Mesothelial cell of epicardium (in vitro differentiated cells): ENCODE measurements at places on chromosomes 2 and 18. TPM values are rescaled to one million over a fixed set of nuclear protein-coding genes. Genes with fewer than 3 reads are reported as not detected.

DNA sequence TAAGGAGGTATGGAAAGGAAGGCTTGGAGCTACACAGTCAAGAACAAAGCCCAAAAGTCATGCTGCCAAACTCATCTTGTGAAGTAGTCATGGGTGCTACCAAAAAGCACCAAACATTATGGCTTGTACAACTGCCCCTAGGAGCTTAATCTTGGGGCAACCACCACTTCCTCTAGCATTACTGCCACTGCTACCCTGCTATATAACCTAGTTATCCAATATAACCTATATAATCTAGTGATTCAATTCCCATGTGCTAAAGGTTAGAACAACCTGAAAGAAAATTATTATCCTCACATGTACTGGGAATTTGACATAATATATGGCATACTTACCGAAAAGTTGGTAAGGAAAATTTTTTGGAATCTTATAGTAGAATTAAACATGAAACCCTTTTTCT lies 102.6 kb upstream of the RBBP8 start:
- DNase-seq = no peak

- DNase-seq = no peak
Observed at GRCh38 chr2:76752506-76752905, 769.7 kb downstream of the LRRTM4 start.

DNA sequence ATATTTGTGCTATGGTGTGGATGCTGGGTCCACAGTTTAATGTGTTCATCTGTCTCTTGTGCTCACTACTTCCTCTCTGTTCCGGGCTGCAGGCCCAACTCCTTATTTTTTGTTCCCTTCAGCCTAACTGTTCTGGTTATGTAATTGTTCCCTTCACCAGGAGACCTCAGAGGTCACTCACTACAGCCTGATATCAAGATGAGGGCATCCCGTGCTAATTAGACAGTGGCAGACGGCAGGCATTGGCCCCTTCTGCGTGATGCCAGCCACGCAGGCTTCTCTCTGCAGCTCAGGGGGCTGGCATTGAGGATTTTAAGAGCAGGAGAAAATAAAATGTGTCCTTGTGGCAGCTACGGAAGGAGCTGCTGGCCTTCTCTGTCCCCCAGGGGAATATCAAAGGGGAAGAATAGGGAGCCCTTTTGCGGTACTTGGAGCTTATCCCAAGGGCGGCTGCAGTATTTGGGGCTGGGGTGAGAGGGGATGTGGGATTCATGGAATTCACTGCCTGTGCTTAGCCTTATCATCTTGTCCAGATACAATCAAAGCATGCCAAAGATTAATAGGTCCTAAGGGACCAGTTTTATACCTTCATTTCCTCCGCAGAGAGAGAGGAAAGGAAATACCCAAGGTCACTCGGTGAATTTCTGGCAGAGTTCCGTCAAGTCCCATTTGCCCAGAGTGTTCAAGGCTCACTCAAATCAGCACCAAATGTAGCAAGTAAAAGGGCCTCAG lies 53.3 kb upstream of the TRIB2 start:
- no peak for DNase-seq

DNA sequence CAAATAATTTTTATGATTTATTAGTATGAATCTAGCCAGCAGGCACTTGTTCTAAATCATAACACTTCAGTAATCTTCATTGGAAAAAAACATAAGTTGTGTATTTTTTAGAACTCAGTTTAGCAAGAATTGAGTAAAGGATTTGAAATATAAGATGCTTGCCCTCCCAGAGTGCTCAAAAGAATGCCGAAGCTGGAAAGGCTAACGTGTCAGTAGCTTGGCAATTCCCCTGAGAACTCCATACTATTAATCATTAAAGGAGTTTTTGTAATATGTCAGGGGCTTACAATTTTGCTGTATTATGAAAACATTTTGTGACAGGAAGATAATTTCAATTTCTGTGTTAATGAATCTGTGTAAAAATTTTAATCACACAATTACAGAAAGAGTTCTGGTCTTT lies 122.7 kb downstream of the GULP1 start:
- DNase-seq = no peak

- no peak for DNase-seq
Observed at GRCh38 chr2:29033656-29034055, 40.7 kb downstream of the PCARE start.

- no peak for DNase-seq
Observed at GRCh38 chr2:3634596-3635121, 23.3 kb upstream of the ALLC start.

DNA sequence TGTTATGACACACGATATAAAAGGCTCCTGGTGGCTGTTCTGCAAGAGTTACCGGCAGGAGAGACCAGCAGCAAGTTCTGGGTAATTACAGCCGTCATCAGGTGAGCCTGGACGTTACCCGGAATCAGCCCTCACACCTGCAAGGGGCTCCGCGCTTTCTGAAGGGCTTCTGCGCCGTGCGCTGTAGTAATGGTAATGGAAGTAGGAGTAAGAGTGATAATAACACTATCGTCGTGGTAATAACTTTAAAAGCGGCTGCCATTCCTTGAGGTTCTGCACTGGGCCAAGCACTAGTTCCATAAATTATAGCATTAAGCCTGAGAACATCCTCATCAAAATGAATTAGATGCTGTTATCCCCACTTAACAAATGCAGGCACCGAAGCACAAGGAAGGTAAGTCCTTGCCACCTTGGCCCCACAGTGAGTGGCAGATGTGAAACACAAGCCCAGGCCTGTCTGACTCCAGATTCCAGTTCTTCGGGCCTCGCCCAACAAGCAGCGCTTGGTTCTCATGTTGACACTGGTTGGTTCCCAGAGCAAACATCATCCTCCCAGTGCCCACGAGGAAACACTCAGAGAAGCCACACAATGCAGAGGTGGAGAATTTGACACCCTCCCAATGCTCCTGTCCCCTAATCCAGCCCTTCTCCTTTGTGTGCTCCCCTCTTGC lies 205.2 kb downstream of the EIPR1 start:
- DNase-seq = no peak

GRCh38 chr2:175726223-175726622 lies 275.8 kb downstream of the LNPK start:
- no peak for DNase-seq

- DNase-seq = no peak
Observed at GRCh38 chr2:42243297-42243696, 74.1 kb downstream of the EML4 start.

- no peak for DNase-seq
Observed at GRCh38 chr2:67899187-67899586, 163.6 kb downstream of the C1D start.

AMER3 gene
- not detected in 3 replicates for total RNA-seq

- no peak for DNase-seq
Observed at GRCh38 chr18:13570216-13570615, 156.1 kb downstream of the FAM210A start.

CROCC2 gene
- 0.16 to 0.32 TPM (median 0.16 TPM) in 3 replicates for total RNA-seq

DNA sequence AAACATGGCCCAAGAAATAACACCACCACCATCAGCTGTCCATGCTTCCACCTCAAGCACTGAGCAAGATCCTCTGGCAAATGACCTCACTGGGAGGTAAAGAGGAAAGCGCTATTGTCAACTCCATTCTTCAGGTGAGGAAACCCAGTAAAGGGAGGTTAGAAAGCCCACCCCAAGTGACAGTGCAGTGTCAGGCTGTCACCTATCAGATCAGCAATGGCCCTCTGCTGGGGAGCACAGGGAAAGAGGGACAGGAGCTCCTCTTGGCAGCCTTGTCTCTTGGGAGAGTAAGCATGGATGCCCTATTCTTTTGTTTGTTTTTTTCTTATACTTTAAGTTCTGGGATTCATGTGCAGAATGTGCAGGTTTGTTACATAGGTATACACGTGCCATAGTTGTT lies 104.3 kb upstream of the DAPL1 start:
- DNase-seq = no peak

GRCh38 chr2:227367427-227367795 lies 11.7 kb downstream of the TM4SF20 start:
- DNase-seq = no peak

LRRC30 gene
- not detected in 3 replicates for total RNA-seq

DNA sequence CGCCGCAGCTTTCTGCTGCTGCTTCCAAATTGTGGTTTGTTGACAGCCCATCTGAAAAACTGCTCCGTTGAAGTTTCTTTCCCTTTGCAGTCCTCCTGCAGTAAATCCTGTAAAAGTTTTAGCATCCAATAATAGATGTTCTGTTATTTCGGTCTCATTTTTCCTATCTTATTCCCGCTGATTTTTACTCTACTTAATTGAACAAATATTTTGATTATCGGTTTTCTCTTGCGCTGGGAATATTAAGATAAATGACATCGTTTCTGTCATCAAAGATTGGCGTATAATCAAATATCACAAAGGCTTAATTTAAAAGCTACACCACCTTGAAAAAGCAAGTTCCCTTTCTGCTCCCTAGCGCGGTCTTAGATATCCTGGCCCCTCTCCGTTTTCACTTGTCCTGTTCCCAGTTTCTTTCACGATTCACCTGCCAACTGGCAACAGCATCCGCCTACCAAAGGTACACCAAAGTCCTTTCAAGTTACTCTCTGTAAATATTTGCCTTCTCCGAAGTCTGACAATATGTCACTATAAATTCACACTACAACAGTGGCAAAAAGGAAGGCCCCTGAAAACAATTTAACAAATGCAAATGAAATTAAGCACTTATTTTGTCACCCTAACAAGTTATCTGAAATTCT lies 1.0 kb upstream of the STRN start:
- no peak for DNase-seq

GRCh38 chr18:21272016-21272579 lies 30.1 kb downstream of the GREB1L start:
- DNase-seq = no peak

TMEM163 gene
- total RNA-seq = 0.29 to 0.47 TPM in 2 of 3 replicates, not detected in the other

- no peak for DNase-seq
Observed at GRCh38 chr2:128308284-128308731, 10.4 kb downstream of the HS6ST1 start.

PTPRN gene
- 0.33 to 0.50 TPM (median 0.38 TPM) in 3 replicates for total RNA-seq

DNA sequence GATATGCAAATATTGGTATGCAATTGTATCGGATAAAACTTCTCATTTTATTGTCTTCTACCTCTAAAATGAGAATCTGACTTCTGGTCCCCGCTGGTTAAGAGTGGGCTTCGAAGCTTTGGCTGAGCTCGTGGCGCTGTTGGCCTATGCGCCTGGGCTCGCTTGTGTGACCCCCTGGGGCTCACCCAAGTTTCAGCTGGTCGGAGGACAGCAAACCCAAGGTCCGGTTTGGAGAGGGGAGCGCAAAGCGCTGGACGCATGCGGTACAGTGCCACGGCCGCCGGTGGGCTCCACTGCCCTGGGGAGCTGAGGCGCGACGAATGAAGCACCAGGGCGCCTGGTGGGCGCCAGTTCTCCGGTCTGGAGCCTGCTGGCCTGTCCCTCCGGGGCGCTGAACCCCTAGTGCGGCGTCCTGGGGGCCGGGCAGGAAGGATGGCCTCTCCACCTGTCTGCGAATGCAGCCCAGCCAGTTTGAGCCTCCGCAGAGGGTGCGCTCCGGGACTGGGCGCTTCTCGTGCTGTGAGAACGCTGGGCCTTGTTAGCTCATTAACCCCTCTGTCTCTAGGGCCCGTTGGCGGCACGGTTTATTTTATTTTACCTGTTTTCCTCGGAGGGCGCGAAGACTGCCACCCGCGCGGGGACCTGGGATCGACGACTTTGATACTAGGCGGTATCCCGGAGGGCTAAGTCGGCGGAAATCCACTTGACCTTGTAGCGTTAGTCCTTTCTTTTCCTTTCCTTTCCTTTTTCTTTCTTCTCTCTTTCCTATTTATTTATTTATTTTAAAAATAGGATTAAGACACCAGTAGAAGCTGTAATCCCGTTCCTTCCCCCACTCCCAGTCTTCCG lies 10.4 kb downstream of the MEIS1 start:
- DNase-seq = no peak

TMEM17 gene
- 4.1 to 4.7 TPM (median 4.2 TPM) in 3 replicates for total RNA-seq

RAB10 gene
- 86.5 to 90.6 TPM (median 90.2 TPM) in 3 replicates for total RNA-seq

IGFBP2 gene
- 376 to 409 TPM (median 381 TPM) in 3 replicates for total RNA-seq

GRCh38 chr18:48799724-48800315 lies 150.9 kb downstream of the SMAD7 start:
- no peak for DNase-seq

DNAJC10 gene
- total RNA-seq = 140 to 147 TPM (median 141 TPM) in 3 replicates

DNA sequence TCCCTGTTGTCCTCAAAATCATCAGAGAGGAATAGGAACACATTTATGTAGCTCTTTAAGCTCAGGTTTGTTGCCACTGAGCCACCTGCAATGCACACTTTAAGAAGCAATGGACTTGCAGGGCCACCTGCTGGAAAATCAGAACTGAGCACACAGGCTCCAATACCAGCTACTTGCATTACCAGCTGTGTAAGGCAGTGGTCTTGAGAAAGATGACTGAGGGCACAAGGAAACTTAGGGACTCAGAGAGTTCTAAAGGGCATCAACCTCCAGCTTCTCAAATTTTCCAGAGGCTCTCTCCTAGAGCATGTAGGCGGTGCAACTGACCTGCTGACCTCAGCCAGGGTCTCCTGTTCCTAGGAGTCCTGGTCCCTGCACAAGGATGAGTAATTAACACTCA lies 2.5 kb upstream of the CNDP2 start:
- DNase-seq = no peak

DNA sequence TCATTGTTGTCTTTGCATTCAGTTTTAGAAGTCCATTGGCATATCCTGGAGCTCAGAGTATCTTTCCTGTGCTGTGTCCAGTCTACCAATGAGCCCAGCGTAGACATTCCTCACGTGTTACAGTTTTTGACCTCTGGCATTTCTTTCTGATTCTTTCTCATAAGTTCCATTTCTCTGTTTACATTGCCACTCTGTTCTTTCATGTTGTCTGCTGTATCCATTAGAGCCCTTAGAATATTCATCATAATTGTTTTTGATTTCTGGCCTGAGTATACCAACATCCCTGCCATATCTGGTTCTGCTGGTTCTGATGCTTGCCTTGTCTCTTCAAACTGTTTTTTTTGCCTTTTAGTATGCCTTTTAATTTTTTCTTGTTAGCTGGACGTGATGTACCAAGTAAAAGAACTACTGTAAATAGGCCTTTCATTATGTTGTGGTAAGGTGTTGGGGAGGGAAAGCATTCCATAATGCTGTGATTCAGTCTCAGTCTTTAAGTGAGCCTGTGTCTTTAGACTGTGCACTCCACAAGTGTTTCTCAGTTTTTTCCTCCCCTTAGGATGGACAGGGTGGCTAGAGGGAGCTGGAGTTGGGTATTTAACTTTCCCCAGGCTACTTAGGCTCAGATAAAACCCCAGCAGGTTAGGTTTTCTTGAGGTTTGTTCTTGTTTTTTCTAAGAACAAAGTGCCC lies 35.6 kb downstream of the CEP192 start:
- DNase-seq = no peak

- DNase-seq = no peak
Observed at GRCh38 chr2:232687382-232688160, 9.6 kb upstream of the GIGYF2 start.

RPS27A gene
- total RNA-seq = 795 to 840 TPM (median 827 TPM) in 3 replicates

GRCh38 chr2:189631849-189632248 lies 29.4 kb upstream of the ASNSD1 start:
- no peak for DNase-seq

DNA sequence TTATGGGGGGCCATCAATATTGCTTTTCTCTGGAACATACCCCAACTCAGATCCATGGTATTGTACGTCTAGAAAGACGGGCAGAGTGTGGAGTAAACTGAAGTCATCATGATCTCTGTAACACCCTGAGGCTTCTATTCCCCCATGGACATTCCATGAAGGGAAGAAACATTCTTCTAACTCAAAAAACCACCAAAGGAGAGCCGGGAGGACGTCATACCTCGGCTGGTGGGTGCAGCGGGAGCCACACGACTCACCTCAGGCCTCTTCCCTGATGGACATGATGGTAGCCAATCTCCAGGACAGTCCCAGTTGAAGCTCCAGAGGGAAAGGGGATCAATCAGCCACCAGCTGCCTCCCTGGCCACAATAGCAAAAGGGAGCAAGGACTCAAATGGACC lies 127.3 kb downstream of the MREG start:
- DNase-seq = no peak
